ENCODE measurements at places on chromosomes 6 and 20. TPM values are rescaled to one million over a fixed set of nuclear protein-coding genes. Genes with fewer than 3 reads are reported as not detected.

The LY6G6C gene
- total RNA-seq = not detected

The BHLHE23 gene
- not detected for total RNA-seq

The LY6G6D gene
- total RNA-seq = not detected

The NEDD9 gene
- total RNA-seq = 42.8 TPM

The PRDM13 gene
- not detected for total RNA-seq

The ZSCAN26 gene
- total RNA-seq = 11.8 TPM

The NTSR1 gene
- total RNA-seq = not detected
